ENCODE measurements at places on chromosomes 6 and 20.
A peak's percentile ranks its signal among the peaks of the same experiment; 100 is the strongest.

GRCh38 chr6:32460528-32460927 is 20.8 kb downstream of the HLA-DRA start:
- DNase-seq, result no peak

GRCh38 chr6:80449726-80450125 is 343.3 kb downstream of the BCKDHB start:
- no peak for DNase-seq

DNA sequence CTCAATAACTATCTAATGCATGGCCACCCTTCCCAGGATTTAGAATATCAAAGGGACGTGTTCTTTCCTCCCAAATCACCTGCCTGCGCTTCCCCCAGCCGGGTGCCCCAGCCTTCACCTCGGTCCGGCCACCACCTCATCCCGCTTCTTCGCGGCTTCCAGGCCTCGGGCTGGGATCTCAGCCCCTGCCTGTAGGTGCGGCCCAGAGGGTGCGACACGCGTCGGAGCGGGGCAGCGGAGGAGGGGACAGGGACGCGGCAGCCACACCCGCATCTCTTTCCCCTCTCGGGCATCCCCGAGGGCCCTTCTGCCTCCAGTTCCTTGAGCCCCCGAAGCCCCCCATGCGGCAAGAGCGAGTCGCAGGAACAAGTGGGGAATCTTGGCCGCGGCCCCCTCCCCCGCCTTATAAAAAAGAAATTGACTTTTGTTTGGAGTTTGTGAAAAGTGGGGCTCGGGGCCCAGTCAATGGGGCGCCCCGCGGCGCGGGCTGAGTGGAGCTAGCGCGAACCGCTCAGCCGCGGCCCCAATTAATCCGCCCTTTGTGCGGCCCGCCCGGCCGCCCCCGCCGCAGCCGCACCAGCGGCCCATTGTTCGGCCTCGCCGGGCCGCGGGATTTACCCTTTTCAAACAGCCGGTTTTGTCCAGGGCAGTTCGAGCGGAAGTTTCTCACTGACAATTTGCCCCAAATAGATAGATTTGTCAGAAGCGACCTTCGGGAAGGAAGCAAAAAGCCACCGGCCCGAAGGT is 8.4 kb upstream of the NR2E1 start:
- DNase-seq, result no peak

GRCh38 chr6:36791085-36791484 is 48.2 kb downstream of the CPNE5 start:
- DNase-seq, result no peak

- DNase-seq, result no peak
These were observed 34.9 kb upstream of the ALDH8A1 start for GRCh38 chr6:134984821-134985220.

- DNase-seq, result no peak
These were observed 223.1 kb upstream of the AGPAT4 start for GRCh38 chr6:161496941-161497340.

GRCh38 chr20:47272893-47273590 is 83.5 kb downstream of the ZMYND8 start:
- DNase-seq, result peak; percentile 42

DNA sequence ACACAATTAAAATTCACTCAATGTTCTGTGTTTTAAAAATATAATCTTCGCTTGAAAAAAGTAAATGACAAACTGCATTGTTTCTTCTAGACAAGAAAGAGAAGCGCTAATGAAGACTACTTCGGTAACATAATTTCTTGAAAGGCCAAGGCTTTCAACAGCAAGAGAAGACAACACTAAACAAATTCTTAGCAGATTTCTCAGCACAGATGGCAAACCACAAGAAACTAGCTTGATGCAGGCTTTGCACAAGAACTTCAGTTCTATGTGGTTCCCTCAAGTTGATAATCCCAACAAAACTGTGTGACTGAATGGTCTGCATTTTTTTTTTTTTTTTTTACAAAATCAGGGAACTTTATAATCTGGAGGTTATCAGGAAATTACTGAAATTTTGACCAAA is 447.4 kb upstream of the NRSN1 start:
- DNase-seq, result no peak

DNA sequence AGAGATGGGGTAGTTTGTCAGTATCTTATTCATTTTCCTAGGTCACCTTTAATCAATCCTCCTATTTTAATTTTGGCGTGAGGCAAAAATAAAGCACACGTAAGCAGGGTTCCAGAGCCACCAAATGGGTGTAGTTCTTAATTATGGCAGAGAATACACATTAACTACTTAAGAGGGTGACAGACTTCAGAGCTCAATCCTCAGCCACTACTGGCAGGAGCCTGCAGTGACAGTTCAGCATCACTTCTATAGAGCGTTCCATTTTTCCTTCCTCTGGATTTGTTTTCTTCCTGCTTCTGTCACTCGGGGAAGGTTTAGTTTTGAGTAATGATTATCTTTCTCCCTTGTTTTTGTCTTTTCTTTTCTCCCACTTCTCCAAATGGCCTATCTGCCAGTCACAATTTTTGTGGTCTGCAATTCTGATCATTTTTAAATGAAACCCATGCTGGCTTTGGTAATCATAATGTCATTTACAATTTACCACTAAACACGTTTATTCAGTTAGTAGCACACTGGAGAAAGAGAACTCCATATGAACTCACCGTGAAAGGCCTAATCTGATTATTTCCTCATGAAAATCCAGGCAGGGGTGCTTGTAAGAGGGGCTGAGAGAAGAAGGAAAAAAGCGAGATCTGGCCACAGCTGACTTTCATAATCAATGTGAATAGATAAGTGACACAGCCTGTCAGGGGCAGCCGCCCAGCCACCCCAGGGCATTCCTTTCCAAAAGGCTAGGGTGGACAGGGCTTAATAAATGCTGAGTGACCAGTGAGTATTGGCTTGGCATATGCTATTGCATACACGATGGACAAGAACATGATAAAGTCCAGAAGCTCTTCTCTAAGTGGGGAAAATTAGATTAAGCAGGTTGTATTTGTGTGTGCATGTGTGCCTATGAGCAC is 412.1 kb downstream of the PKHD1 start:
- no peak for DNase-seq

DNA sequence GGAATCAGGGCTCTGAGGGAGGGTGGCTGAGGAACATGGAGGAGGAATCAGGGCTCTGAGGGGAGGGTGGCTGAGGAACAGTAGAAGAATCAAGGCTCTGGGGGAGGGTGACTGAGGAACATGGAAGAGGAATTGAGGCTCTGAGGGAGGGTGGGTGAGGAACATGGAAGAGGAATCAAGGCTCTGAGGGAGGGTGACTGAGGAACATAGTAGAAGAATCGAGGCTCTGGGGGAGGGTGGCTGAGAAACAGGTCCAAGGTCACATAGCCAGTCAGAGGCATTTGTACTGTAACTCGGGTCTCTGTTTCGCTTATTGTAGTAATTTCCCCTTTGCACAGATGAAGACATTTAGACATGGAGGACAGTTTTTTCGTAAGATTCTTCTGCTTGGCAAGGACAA is 164.8 kb downstream of the SOBP start:
- DNase-seq, result no peak

DNA sequence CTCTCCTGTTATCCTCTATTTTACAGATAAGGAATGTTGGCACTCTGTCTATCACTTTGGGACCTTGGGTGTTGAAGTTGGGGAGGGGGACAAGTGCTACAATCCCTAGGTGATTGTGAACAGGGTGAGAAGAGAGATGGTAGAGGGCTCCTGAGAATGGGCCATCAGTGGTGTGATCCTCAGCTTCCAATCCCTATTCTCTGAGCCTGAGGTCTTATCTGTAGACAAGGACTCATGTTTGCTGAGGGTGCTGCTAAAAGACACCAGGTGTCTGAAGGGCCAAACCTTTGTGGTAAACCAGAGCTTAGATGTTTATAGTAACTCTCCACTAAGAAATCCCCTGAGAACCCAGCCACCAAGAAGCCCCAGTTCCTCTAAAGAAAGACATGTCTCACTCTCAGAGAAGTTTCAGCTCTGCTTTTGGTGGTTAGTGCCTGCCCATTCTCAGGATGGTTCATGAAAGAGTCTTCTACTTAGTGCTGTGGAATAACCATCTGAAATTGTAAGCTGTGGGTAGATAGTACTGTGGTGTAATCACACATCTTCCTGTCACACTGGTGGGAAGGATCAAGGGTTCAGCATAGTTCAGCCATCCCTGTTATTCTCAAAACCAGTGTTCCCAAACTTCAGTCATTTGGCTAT is 58.2 kb upstream of the IL20RA start:
- DNase-seq, result no peak

- DNase-seq, result no peak
These were observed 14.7 kb downstream of the SIGLEC1 start for GRCh38 chr20:3697588-3698305.

GRCh38 chr6:48973491-48973890 is 489.6 kb downstream of the MMUT start:
- DNase-seq, result no peak

GRCh38 chr6:87465051-87465450 is 7.7 kb upstream of the SLC35A1 start:
- DNase-seq, result no peak

DNA sequence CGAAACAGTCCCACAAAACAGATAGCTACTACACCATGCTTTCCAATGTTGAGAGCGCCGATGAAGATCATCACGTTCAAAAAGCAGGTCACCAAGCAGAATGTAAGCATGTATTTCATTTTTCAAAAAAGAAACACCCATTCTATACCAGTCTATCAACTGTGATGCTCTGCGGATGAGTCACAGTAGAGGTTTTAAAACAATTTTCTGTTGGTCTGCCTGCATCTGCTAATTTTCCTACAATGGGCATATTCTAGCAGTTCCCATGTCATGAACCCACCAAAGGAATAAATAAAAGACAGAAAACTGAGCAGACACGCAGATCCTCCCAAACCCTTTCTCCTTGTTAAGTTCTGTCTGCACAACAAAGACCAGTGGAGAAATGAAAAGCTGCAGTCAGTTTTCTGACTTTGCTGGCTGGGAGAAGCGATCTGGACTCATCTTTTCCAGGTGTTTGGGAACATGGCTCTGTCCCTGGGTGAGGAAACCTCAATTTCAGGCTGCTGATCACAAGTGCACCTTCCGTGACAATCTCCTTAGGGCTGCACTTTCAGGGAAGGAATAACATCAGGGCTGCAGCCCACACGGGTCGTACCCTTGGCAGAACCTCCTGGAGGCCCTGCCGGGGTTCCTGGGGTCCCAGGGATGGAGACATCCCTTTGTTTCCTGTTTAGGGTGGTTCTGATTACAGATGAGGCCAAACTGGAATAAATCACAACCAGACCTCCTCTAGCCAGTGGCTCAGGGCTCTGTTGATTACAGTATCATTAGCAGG is 200.1 kb downstream of the BMP7 start:
- DNase-seq, result no peak

- DNase-seq, result no peak
These were observed 16.0 kb downstream of the DSE start for GRCh38 chr6:116386581-116387299.

- DNase-seq, result no peak
These were observed 717 bp downstream of the CSNK2A1 start for GRCh38 chr20:542777-543368.

GRCh38 chr20:5469111-5469510 is 152.4 kb upstream of the PROKR2 start:
- no peak for DNase-seq

GRCh38 chr6:74248966-74249365 is 553.0 kb downstream of the CD109 start:
- no peak for DNase-seq

DNA sequence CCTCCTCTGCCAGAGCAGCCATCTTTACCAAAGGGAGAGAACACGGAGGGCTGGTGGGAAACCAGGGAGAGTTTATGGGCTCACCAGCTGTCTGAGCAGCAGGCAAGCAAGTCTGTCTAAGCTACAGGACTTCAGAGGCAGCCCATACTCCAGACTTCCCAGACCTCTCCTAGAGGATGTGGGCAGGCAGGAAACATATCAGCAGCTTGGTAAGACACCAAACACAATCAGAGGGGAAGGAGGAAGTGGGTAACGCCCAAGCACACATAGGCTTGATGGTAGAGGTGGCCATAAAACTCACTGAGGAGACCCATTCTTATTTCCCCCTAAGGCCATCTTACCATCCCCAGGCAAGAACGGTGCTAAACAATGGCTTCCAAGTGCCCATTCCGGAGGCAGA is 143.1 kb upstream of the ARID1B start:
- DNase-seq, result no peak

DNA sequence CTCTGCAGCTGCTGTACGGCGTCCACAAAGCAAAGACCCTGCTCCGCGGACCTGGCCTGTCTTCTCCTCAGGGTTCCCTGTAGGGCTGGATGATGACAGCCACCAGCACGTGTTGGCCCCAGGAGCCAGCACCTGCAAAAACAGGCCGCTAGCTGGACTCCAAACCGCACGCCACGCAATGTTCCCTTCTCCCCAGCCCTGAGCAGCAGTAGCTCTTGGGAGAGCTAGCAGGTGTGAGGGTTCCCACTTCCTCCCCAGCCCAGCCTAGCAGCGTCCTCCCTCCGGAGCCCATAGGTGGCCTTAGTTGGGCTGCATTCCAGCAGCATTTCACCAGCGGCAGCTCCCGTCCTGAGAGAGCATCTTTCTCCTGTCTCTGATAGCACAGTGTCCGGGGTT is 42.3 kb downstream of the DACT2 start:
- no peak for DNase-seq

GRCh38 chr20:62413025-62413570 is 6.0 kb upstream of the CABLES2 start:
- no peak for DNase-seq

DNA sequence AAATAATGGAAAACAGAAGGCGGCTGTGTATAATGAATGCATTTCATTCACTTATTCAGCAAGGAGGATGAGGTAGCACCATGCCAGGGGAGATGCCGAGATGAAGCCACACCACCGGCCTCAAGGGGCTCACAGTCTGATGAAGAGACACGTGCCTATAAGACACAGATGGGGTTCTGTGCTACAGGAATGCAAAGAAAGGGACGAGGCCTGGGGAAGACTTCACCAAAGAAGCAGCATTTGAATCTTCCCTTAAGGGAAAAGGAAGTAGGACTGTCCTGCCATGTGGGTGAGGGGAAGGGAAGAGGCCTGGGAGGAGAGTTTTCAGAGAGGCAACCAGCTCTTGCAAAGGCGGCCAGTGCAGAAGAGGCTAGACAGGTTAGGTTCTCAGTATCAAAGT is 98.9 kb downstream of the PSMG4 start:
- DNase-seq, result no peak

All from activated gamma-delta T cell treated with anti-CD3 and anti-CD28 coated beads, Interleukin-2, amount 50 U/mL, for 16 hours (primary cell).